Inflammatory macrophage (primary cell): ENCODE measurements at places on chromosomes 12 and 14.

DNA sequence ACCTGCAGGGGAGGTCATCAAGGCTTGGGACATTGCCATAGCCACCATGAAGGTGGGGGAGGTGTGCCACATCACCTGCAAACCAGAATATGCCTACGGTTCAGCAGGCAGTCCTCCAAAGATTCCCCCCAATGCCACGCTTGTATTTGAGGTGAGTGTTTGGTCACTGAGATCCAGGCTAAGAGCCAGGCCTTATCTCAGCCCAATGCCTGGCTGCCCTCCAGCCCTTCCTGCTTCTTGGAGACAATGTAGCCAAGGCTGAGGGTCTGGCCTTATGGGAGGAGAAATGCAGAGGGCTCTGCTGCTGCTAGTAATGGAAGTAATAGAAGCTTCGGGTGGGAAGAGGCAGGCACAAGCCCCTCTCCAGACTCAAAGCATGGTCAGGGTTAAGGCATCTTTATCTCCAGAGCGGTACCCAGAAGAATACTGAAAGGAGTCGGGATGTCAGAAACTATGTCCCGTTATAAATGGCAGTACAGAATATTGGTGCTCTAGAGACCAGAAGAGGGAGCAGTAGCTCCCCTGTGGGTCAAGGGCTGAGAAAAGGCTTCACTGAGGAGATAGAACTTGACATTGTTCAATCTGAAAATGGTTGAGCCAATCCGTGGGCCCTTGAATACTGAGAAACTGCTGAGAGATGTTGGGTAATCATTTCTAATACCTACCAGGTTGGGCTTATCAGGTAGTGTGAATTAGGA is 3.1 kb downstream of the FKBP4 start:
- DNase-seq = no peak

GRCh38 chr12:82838827-82839226 is 152.1 kb downstream of the TMTC2 start:
- DNase-seq = no peak

GRCh38 chr12:108772891-108773797 is 41.8 kb upstream of the CORO1C start:
- DNase-seq = no peak

GRCh38 chr12:64716371-64716770 is 42.8 kb downstream of the GNS start:
- no peak for DNase-seq

GRCh38 chr14:34220921-34221320 is 241.1 kb downstream of the SPTSSA start:
- no peak for DNase-seq

- peak; percentile 68 for DNase-seq
Observed at GRCh38 chr12:101634724-101635123, 40.0 kb downstream of the MYBPC1 start.

GRCh38 chr14:23624830-23625404 is 11.2 kb upstream of the DHRS2 start:
- DNase-seq = no peak

GRCh38 chr14:67413806-67414769 is 2.1 kb upstream of the PLEK2 start:
- DNase-seq = peak; percentile 93

DNA sequence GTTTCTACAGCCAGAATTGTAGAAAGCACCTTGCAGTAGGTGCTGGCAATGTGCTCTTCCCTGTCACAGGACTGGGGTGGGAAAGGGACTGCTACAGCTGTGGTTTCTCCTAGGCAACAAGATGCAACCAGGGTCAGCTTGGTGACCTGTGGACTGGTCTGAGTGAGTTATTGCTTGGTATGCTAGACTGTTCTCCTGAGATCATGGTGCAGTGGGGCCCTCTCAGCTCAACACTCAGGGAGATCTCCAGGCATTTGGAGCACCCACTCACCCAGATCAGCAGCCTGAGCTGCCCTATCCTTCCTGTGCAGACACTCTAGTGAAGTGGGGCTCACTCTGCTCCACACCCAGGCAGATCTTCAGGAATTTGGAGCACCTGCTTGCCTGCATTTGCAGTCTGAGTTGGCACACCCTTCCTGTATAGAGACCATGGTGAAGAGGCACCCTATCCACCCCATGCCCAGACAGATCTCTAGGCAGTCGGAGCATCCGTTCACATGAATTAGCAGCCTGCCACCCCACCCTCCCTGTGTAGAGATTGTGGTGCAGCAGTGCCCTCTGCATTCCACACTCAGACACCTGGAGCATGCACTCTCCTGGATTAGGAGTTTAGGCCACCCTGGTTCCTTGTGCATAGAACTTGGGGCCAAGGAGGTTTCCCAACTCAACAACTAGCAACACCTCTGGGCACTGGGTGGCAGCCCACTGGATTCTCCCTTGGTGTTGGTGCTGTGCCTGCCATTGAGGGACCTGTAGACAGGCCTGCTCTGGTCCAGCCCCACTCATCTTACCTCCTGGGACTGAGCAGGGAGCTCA is 3.8 kb upstream of the FAM186B start:
- no peak for DNase-seq

DNA sequence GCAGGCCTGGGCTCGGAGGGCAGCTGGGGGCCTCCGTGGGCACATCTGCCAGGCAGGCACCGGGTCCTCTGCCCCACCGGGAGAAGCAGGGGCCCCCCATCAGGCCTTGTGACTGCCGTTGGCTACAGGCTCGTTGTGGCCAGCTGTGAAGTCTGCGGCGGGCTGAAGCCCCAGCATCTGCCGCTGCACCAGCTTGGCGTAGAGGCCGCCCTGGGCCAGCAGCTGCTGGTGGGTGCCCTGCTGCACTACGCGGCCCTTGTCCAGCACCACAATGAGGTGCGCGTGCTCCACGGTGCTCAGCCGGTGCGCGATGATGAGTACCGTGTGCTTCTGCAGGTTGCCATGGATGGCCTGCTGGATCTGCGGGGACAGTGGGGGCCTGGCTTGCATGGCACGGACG is 33.9 kb upstream of the VPS37B start:
- DNase-seq = no peak

GRCh38 chr12:12467688-12468261 is 94.9 kb downstream of the DUSP16 start:
- peak; percentile 47 for DNase-seq

DNA sequence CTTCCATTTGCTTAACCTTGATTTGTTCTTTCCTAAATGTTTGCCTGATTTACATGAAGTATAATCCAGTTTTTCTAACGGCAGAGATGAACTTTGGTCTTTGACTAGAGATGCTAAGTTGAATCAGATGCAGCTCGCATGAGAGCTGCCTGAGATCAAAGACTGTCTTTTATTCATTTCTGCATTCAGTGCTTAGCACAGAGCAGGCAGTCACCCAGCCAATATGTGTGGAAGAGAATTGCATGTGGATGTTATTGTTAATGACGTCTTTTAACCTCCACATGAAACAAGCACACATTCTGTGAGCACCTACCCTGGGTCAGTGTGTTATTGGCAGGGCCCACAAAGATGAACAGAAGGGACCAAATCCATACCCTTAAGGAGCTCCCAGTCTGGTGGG is 99.2 kb downstream of the SLC5A8 start:
- no peak for DNase-seq

DNA sequence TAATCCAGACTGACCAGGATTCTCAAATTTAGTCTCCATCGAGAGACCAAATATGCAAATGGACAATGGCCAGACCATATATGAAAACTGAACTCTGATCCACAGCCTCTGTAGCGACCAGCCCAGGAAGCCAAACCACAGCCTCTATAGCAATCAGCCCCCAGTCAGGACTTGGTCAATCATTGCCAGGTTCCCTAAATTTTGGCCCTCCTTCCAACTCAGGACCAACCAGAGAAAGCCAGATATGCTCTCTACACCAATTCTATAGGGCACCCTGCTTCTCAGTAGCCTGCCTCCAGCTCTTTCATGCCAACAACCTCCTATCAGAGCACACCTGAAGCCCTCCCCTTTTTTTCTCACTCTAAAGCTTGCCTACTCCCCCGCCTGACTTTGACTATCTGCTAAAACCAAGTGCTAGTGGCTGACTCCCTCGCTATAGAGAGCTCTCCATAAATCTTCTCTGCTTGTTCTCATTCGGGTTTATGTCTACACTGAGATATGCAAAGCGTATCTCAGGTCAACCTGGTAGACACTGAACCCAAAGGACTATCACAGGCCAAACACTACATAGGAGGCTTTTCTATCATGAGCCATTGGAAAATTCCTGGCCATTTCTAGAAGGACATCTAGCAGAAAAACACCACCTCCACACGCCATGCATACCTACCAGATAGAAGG is 110.5 kb upstream of the FUT8 start:
- DNase-seq = peak; percentile 52

- no peak for DNase-seq
Observed at GRCh38 chr14:103528146-103528586, 830 bp upstream of the TRMT61A start.

- no peak for DNase-seq
Observed at GRCh38 chr12:114319422-114319821, 86.5 kb downstream of the TBX5 start.

DNA sequence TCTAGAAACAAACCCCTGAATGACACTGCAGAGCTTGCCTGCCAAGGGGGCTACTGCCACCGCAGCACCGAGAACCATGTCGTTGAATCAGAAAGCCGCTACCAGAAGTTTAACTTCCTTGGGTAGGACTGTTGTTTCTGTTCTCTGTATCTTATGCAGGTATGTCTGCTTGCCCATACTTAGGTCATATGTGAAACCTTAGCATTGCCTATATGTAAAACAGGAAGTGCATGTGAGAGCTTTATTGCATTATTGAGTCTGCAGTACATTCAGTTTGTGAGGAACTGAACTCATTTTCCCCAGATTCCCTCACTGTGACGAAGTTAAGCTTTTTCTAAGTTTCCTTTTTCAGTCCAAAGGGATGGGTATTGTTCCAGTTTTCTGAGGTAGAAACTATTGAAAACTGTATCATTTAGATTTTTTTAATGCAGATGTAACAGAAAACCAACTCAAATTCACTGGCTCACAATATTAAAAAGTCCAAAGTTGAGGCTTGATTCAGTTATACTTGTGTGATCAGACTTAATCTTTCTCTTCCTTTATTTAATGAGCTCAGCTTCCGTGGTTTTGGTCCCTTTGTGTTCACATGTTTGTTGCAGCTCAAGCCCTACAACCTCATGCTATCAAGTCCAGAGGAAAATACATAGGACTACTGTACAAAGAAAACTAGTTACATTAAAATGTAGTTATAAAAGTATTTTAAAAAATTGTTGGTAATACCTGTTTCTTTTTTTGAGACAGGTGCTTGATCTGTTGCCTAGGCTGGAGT is 6.9 kb downstream of the FBXO34 start:
- peak; percentile 62 for DNase-seq

DNA sequence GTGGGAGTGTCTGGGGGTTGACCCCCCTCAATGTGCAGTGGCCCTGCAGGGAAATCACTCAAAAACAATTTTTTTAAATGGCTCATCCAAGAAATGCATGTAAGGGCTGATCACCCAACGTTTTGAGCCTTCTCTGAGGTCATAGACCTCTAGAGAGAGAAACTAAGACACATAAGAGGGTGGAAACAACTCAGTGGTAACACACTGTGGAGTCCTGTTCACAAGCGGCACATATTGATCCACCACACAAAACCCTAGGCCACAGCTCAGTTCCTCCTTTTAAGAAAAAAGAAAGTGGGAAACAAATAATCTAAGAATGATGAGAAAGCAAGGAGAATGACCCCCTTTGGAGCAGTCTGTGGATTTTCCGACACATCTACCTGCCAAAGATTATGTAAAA is 83.0 kb upstream of the METAP2 start:
- DNase-seq = no peak
